ENCODE measurements at places on chromosomes 16 and 17.
A peak's percentile ranks its signal among the peaks of the same experiment; 100 is the strongest.

DNA sequence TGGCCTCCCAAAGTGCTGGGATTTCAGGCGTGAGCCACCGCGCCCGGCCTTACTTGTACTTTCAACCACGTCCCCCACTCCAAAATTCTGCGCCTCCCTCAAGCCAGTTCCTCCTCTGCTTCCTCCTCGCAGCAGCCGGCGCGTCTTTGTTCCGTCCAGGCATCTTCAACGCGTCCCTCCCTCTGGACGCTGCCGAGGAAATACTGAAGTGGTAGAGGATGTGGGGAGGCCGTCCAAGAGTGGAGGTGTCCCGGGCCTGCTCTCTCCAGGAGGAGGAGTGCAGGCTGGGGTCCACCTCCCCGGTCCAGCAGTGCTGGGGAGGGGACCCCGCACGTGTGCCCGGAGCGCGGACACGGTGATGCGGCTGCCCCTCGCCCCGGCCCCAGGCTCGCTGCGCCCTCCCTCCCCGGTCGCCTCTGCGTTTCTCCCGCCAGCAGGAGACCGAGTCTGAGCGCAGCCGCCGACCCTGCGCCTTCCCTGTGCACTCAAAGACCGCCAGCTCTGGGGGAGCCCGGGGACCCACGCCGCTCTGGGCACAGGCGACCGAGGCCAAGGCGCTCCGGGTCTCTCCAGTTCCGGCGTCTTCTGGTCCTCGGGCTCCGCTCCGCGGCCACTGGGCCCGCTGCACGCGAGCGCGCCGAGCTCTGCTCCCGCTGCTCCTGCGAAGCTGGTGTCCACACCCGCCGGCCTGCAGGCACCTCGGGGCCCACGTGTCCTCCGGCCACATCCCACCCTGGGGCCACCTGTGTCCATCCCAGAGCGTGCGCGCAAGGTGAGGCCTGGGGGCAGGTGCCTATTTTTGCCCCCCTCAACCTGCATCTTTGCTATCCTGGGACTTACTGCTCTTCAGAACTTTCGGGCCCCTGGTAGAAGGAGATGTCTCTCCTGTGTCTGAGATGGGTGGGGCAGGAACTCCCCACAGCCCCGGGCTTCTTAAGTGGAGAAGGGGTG, 31.7 kb downstream of the OSBPL7 start:
- peak; percentile 88 for DNase-seq

- no peak for DNase-seq
These were observed 11.2 kb upstream of the TRIM25 start for GRCh38 chr17:56925088-56925487.

GRCh38 chr16:12201866-12202265, 225.3 kb downstream of the SNX29 start:
- no peak for DNase-seq

DNA sequence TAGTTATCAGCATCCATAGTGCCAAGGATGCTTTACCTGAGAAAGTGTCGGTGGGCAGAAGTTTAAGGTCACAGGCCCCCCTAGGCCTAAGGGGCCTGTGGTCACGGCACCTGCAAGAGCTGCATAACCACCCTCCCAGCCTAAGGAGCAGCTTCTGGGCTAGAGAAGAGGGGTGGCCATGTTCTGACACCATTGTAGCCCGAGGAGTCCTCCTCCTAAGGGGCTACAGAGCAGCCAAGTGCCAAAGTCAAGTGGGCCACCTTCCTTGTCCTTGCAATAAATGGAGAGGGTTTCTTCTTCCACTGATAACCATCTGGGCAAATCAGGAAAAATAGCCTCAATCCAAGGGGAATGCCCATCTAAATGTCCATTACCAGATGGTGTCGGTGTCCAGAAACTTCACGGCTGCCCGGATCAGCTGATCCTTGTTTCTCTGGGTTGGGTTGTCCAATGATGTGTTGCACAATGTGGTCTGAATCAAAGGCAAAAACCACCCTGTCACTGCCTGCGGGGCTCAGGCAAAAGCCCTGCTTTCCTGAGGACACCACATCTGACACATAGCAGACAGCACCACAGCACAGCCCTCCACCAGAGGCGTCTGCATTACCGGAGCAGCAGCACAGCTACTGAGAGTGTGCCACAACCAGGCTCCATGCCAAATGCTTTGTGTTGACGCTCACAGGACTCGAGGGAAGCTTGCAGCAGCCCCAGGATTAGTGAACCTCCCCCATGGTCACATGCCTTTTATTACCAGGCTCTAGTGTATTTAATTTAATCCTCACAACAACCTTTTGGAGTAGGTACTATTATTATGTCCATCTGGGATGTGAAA, 12.8 kb downstream of the ATPAF2 start:
- no peak for DNase-seq

DNA sequence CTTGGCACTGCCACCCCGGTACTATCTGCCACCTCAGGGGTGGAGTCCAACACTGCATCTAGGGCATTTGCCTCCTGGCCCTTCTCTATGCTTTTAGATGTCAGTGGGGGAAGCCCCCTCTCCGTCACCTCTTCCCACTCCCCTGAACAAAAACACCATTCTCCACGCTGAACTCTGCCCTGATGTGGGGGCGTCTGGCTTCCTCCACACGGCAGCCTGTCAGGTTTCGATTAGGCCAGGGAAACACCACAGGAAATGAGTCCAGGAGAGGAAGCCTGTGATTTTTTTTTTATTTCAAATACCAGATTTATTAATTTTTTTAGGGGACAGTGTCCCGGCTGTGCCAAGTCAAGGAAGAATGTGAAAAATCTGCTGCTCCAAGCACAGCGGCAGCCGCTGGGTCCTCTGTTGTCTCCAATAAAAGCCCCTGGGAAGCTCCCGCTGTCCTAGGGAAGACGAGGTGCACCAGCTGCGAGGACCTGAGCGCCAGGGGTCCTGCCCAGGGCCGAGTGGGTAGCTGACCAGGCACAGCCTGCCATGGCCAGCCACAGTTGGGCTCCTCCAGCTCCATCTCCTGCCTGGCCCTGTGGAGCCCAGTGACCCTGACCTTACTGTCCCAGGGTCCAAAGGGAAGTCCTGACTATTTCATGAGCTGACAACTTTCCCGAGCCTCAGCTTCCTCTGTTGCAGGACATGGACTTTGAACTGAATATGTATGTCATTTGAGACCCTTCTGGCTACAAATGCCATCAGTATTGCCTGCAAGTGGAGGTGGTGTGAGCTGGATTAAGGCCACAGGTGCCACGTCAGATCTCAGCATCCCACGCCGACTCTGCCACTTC, 336.7 kb downstream of the FOXL1 start:
- DNase-seq: no peak

GRCh38 chr17:76867578-76868175, 527 bp upstream of the MGAT5B start:
- no peak for DNase-seq

- no peak for DNase-seq
These were observed 6.2 kb downstream of the LPCAT2 start for GRCh38 chr16:55515111-55515510.

DNA sequence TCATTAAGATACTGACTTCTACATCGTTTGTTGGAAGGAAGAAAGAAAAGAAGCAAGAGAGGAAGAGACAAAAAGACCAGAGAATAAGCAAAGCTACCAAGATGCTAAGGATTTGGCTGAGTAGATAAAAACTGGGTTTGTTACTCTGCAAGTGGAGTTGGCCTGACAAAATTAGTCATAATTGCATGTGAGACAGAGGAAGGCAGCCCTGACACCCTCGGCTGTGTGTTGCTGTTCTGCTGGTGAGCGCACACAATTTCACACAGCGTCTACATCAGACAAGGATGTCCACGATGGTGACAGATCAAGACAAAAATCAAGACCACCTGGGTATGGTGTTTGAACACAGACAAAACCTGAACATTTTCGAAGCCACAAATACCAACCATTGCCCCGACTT, 75.4 kb upstream of the FA2H start:
- DNase-seq: no peak

DNA sequence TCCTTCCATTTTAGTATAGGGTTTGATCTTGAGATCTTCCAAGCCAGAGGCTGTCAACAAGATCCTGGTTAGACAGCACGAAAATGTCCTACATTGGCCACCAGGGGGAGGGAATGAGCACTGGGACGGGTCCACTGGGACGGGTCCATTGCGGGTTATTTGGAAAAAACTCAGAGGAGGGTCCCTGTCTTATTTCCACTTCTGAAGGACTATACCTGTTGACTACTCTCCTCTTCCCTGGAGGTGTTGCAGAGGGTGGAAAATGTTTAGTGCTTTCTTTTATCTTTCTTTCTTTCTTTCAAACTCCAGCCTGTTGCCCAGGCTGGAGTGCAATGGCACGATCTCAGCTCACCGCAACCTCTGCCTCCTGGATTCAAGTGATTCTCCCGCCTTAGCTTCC, 2.5 kb downstream of the TTLL6 start:
- peak; percentile 89 for DNase-seq

- no peak for DNase-seq
These were observed 18.0 kb downstream of the CA5A start for GRCh38 chr16:87918338-87918737.

GRCh38 chr17:18323007-18323406, 7.9 kb downstream of the SMCR8 start:
- DNase-seq: no peak

DNA sequence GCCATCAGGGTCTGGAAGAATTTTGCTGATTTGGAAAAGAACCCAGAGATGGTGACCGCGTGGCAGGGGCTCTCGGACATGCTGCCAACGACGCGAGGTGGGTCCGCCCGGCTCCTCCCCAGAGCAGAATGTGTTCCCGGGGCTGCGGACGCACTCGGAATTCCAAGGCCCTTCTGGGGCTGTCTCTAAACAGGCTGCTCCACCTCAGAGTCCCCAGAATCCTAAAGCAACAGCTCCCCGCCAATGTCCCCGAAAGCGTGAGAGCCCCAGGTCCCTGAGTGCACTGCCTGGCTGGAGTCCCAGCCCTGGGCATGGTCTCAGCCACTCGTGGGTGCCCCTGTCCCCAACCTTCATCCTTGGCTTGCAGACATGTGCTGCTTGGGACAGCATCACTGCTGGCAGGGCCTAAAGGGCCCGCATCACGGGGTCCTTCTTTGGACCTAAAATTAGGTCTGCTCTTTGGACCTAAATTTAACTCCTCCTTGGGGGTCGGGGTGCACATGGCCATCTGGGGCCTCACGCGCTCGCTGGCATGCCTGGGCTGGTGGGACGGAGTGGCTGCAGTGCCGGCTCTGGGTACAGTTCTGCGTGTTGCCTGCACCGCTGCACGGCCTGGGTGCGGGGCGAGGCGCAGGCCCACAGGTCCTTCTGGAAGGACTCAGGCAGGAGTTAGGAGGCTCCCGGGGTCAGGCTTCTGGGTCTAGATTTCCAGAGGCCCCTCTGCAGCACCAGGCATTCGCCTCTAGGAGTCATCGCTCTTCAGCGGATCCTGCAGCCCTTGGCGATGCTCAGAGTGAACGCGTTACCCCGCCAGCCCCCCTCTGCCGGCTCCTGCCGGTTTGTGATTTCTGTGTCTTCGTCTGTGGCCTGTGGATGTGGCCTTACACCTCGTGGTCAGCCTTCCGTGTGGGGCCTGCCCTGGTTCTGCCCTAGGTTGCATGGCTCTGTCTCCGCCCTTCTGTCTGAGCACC, 41.9 kb upstream of the CHMP6 start:
- DNase-seq: no peak

DNA sequence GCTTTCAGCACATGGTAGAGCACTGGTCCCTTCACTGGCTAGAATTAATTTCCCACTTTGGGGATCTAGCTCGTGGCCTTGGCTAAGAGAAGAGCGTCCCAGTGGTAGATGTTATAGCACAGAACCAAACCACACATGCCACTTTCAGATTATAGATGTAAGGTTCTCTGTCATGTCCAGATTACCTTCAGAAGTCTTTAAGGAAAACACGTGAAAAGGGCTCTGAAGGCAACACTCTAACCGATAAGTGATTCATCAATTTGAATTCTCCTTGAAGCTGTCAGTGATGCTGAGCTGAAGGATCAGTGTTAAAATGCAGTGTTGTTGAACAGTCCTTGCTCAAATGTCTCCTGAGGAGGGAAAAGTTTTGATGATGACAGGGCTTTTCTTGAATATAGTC, 43.5 kb upstream of the VPS4A start:
- no peak for DNase-seq

GRCh38 chr16:25033852-25034251, 18.7 kb upstream of the ARHGAP17 start:
- no peak for DNase-seq

DNA sequence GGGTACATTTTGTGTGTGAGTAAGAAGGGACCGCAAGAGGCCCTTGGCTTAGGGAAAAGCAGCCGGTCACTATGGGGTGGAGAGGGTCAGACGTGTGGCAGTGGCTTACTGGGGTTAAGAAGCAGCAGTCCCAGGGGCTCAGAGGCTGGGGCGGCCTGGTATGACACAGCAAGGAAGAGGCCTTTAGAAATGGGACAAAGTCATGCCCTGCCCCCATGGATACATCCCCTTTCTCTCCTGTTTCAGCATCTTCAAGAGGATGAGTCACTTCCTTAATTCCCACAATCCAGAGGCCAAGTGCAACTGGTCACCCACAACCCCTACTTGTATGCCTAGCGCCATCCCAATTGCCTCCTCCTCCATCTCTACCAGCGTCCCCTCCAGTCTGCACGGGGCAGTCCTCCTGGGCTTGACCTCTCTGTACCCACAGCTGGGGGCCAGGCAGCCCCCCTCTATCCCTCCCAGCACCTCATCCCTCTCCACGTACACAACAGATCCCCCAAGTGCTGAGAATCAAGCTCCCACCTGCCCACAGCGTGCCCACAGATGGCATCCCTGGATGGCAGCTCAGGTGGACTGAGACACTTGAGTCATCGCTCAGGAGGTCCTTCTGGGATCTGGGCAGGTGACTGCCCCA, 6.9 kb upstream of the EFTUD2 start:
- DNase-seq: peak; percentile 96

- no peak for DNase-seq
These were observed 202 bp downstream of the CEP131 start for GRCh38 chr17:81222620-81222905.

- no peak for DNase-seq
These were observed 69.4 kb upstream of the CREBBP start for GRCh38 chr16:3949946-3950342.

GRCh38 chr16:69105501-69106361, at the start of gene HAS3:
HAS3 (plus strand) TSS chr16:69105653; CDS start chr16:69109396, 3,743 bp downstream.
- DNase-seq: peak; percentile 66

- no peak for DNase-seq
These were observed 81.0 kb upstream of the HS3ST2 start for GRCh38 chr16:22732959-22733358.
